T-helper 1 cell (primary cell): ENCODE measurements at places on chromosomes 6 and 20.

DNA sequence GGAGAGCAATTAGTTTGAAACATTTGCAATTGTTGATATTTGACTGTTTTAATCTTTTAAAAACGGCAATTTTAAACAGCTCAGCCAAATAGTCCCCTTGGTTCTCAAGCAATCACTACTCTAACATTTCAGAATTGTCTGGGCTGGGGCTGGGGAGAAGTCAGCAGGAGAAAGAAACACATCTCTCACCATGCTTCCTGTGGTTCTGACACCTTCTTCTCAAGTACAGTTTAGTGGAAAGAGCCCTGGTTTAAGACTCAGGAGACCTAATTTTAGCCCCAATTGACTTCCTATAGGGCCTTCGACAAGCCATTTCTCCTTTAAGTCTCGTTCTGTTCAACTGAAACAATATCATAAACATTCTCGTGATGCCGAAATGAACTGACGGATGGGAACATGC lies 168.4 kb upstream of the CDYL start:
- no peak for DNase-seq

DNA sequence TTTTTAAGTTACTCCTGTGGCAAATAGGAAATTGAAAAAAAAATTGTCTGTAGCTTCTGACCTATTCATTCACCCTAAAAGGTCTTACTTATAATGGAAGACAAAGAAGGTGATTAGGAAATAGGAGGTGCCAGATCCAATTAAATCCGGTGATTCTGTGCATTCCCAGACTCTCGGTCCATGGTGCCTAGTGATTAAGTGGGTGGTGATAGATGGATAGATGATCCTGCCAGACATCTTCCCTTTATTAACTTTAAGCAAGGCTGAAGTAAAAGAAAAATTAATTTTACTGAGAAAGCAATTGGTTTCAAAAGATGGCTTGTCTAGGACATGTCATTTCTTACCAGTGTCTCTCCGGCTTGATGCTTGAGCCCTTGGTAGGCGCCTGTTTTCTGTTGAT lies 80.0 kb downstream of the SH3BGRL2 start:
- no peak for DNase-seq

GRCh38 chr6:165818200-165818599 lies 155.2 kb upstream of the PDE10A start:
- DNase-seq = no peak

GRCh38 chr6:80357674-80358073 lies 251.2 kb downstream of the BCKDHB start:
- no peak for DNase-seq
